Cortex of kidney (tissue), 1 donor: ENCODE measurements at places on chromosomes 13 and 19.

DNA sequence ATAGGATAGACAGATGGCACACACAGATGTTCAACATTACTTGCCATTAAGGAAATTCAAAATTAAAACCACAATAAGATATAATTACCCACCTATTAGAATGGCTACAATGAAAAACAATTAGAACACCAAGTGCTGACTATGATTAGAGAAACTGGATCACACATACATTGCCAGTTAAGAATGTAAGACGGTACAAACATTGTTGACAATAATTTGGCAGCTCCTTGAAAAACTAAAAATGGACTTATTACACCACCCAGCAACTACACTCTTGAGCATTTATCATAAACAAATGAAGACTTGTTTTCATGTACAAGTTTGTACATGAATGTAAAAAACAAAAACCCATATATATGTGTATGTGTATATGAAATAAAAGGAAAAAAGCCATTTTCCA, 13.7 kb downstream of the ZNF461 start:
- no peak for DNase-seq

DNA sequence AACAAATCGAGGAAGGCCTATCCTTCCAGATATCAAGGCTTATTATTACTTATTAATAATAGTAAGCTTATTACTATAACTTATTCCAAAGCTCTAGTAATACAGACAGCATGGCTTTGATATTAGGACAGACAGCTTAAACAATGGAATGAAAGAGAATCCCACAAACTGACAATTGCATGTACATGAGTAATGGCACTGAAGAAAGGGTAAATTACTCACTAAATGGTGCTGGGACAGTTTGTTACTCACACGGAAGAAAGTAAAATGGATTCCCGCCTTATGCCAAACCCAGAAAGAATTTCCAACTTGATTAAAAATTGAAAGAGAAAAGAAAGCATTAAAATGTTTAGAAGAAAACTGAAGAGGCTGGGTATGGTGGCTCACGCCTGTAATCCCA, 60.3 kb downstream of the MIPEP start:
- no peak for DNase-seq

DNA sequence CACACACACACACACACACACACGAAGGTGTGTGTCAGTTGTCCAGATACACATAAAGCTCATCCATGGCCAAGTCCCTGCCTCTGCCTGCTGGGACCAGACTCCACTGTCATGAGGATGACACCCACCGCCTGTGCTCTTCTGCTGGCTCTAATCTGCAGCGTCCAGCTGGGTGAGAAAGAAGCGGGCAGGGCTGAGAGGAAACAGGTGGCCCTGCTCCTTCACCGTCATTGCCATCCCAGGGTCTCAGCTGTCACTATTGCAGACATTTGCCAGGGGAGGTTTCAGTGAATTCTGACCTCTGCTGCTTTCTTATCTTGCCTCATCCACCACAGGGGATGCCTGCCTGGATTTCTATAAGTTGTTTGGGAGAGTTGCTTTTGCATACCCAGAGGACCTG, 31.4 kb downstream of the SCGB2B2 start:
- DNase-seq = no peak

DNA sequence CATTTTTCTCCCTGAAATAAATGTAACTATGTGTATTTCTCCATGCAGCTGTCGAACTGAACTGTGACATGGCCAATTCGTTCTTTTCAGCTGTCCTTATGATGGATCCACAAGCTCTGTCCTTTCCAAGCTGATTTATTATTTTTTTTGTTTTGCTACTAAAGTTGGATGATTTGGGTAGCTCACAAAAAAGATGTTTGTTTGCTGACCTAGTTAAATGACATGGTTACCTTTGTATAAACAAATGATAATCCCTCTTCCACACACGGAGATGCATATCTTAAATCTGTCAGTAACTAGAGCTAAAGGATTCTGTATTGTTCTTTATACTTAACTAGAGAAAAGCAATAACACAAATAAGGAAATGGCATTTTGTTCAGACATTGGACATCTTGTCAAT, 884.3 kb upstream of the PCDH20 start:
- no peak for DNase-seq

DNA sequence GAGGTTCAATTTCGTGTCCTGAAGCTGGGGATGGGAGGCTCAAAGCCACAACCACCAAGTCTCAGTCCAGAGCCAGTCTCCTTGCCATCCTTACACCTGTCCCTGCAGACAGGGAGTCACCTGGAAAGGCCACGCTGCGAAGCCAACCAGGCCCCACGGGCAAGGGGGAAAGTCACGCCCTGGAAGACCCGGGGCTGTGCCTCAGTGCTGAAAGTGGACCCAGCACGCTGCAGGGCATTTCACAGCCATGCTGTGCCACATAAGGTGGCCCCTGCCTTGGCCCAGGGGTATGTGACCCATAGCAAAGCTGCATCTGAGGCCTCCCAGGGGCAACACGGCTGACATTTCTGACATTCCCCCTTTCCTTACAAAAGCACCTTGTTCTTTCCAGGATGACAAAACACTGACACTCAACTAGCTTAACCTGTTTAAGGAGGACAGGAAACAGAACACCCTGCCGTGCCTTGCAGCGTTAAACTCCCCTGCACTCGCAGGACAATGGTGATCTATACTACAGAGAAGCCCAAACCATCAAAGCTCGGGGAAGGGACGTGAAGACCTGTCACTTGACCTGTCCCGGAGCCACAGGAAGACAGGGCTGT, 14.8 kb downstream of the CHERP start:
- no peak for DNase-seq

GRCh38 chr13:111964411-111965035, 102.4 kb upstream of the SOX1 start:
- DNase-seq = no peak

DNA sequence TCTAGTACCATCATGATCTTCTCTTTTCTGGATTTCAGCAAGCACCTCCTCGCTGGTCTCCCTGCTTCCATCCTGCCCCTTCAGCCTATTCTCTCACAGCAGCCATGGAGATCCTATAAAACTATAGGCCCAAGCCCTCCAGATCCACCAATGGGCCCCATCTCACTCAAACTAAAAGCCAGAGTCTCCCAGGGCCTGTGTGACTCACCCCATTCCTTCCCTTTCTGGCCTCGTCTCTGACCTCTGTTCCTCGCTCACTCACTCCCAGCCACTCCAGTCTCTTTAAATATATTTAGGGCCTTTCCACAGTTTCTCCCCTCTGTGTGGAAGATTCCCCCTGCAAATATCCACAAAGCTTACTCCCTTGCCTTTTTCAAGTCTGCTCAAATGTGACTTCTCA, 89.7 kb downstream of the HSPH1 start:
- no peak for DNase-seq

- no peak for DNase-seq
Measured at GRCh38 chr13:49258089-49258796, 10.5 kb downstream of the CDADC1 start.

- DNase-seq = no peak
Measured at GRCh38 chr13:100100115-100100879, 11.4 kb downstream of the PCCA start.

DNA sequence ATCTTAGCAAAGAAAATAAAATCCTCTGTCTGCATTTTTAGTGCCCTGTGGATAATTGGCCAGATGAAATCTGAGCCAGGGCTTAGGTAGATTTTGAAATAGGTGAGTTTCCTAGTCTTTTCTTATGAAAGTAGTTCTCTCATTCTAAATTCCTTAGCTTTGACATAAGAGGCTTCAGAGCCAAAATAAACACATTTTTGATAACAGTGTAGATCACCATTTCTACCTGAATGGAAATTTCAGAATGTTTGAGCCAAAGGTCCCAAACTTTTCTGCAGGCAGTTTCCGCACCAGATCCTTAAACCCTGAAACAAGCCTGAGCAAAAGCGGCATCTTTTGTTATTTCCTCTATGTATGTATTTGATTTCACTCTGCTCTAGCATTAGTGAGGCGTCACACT, 551.2 kb downstream of the EFNB2 start:
- no peak for DNase-seq

GRCh38 chr13:102176846-102177245, 225.0 kb downstream of the FGF14 start:
- DNase-seq = no peak

- DNase-seq = no peak
Measured at GRCh38 chr13:81377921-81378320, 1037.0 kb upstream of the SPRY2 start.

- no peak for DNase-seq
Measured at GRCh38 chr19:32971012-32971595, 654 bp downstream of the CEP89 start.

GRCh38 chr19:50377517-50377916, 1.3 kb downstream of the NR1H2 start:
- DNase-seq = no peak

DNA sequence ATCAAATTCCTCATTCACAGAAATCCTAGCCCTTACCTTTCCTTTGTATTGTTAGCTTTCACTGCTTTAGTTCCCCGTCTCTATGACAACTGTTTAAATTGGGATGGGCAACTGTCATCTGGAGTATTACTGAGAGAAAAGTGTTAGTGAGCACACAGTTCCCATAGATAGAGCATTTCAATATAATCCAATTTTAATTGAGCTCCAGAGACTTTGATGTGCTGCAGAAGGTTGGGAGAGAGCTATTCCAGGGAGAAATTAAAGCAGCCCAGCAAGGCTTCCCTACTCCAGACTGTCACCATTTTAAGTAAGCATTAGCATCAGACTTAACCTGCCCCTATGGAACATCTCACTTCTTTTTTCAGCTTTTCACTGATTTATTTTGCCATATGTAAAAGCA, 55.0 kb upstream of the MAB21L1 start:
- no peak for DNase-seq

DNA sequence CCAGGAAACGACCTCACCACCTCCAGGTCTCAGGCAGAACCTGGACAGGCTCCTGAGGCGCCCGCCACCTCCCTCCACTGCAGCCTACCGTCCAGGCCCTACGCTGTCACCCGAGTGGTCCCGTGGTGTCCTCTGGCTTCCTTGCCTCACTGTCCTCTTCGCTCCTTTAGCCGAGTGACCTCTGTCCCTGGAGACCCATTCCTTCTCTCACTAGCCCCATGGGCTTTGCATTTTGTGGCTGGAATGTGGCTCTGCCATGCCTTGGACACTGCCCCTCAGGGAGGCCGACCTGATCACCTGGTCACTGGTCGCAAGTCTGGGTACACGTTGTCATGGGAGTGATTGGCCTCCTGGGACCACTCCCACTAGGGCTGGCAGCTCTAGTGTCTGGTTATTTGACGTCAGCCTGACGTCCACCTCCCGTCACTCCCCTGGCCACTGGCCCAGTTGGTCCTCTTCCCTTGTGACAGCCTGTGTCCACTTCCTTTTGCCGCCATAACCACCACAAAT, 17.9 kb downstream of the SLC25A42 start:
- no peak for DNase-seq

- DNase-seq = no peak
Measured at GRCh38 chr13:24085662-24086061, 74.9 kb upstream of the SPATA13 start.

- no peak for DNase-seq
Measured at GRCh38 chr19:46423188-46423587, 5.5 kb downstream of the PNMA8C start.

DNA sequence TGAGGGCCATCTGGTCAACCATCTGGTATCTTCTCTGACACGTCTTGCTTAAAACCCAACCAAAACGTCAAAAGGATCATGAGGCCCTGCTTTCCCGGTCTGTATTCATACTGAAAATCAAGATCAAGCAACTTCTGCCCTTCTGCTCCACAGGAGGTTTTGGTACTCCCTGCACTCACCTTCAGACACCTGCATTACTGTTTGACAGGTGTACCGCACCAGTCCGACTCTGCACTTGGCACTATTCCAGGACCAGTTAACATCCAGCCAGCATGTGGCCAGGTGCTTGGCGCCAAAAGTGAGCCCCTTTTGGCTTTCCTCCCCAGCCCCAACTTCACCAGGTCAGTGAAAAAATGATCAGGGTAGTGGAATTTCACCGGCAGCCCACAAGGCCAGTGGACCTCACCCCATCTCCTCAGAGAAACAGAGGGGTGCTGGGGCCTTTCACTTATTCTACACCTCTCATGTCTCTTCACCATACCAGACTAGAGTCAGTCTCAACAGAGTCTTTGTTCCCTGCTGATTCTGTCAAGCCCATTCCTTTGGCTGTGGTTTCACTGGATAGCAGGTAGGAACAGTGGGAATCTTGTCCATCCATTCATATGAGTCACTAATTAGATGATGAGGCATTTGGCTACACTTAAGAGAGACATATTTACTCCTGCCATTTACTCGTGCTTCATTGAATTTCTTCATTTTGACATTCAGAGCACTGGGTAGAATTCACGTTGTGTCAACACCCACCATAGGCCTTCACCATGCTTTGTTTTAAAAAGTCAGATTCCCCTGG, 85.3 kb downstream of the ZNF726 start:
- DNase-seq = no peak

- DNase-seq = no peak
Measured at GRCh38 chr19:55617426-55617825, 6.9 kb downstream of the ZNF784 start.

- DNase-seq = no peak
Measured at GRCh38 chr19:55778331-55778730, 9.4 kb downstream of the RFPL4AL1 start.

DNA sequence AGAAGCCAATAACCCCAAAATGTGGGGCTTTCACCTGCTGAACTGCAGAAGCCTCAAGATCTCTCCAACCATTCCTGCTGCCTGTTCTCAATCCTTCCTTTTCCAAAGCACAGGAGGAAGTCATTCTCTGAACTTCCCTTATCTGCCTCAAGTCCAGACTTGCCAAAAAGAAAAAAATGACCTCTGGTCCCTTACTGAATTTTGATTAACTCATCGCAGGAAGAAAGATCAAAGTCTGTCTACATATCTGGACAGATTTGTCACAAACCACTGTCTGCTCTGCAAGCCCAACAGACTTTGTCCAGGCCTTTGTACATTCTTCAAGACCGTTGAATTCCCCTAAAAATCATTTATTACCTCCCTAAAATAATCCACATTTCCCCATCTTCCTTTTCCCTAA, 126.5 kb upstream of the NBEA start:
- no peak for DNase-seq

GRCh38 chr19:14073925-14074838, 1.6 kb downstream of the MISP3 start:
- DNase-seq = no peak

GRCh38 chr13:100581504-100581903, 7.1 kb downstream of the GGACT start:
- no peak for DNase-seq

DNA sequence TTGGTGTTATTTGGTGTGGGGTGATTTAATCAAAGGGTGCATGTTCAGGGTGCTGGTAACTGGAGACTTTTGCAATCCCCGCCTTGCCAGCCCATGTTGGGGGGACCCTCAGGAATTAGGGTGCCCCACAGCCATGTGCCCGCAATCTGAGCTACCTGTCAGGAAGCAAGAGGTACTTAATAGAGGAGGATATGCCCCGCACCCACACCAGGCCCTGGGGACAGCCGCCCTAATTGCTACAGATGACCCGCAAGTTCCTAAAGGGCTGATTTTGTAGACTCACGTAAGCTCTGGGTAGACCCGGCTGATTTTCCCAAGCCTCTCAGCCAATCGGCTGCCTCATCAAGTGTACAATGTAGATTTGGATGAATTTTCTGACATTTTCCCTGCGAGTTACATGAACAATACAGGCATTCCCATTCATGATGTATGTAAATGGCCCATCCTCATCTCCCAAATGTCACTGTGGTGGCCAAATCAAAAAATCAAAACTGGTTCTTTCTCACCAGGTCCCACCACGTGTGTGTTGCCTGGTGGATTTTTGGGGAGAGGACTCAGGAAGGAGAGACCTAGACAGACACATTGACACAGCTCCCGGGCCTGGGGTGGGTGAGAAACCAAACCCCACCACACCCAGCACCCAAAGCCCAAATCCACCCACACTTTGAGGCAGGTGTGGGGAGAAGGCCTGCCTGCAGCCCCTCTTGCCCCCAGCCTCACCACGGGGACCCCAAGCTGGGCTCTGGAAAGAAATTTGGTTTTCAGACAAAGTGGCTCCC, 119.2 kb upstream of the SPACA7 start:
- no peak for DNase-seq
